ENCODE measurements at places on chromosomes 7 and 10. TPM values are rescaled to one million over a fixed set of nuclear protein-coding genes. Genes with fewer than 3 reads are reported as not detected.

DNA sequence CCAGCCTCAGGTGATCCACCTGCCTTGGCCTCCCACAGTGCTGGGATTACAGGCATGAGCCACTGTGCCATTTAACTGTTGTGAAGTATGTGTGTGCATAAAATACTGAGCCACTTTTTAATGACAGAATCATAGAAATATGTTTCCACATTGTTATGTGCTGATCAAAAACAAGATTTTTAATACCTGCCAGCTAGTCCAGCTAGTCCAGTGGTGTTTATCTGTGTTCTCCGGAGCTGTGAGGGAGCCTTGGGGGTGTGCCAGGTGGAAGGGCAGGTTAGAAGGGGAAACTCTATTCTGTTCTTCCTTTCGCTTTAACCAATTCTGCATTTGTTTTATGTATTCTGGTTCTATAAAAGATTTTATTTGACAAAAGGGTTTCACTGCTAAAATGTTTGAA, 7.0 kb downstream of the FAM221A start:
- DNase-seq: no peak

GRCh38 chr7:92259610-92260247, 14.0 kb downstream of the ANKIB1 start:
- DNase-seq: no peak

GRCh38 chr10:130221456-130222375, 85.5 kb downstream of the GLRX3 start:
- DNase-seq: no peak

DNA sequence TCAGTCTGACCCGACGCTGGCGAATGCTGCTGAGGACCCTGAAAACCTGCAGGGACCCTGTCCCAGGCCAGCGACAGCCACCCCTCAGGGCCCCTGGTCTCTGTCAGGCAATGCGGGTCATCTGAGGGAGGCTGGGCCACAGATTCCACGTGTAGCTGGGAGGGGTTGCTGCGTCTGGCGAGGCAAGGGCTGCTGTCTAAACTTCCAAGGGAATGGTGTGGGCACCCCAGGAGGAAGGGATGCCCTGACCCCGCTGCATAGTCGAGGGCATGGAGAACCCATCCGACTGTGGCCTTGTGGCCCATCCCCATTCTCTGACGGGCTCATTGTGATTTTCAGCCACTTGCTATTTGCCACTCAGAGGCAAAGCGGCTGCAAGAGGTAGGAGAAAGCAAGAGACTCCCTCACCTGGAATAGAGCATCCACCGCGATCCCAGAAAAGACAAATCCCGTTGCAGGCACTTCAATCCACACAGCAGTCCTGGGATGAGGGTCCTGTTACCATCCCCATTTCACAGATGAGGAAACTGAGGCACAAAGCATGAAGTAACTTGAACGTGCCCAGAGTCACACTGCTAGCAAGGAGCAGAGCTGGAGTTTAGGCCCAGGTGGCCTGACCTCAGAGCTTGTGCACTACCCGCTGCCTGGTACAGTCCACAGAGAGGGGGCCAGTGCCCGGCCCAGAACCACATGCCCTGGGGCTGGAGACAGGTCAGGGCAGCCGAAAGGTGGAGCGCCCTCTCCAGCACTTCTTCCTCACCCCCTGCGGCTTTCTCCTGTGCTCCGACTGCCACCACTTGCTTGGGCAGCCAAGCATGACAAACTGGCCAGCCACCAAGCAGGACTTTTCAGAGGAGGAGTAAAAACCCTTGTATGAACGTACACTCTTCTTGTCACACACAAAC, 163.8 kb upstream of the KLF14 start:
- no peak for DNase-seq

- DNase-seq: no peak
Measured at GRCh38 chr7:904847-905246, 28.5 kb downstream of the GET4 start.

DNA sequence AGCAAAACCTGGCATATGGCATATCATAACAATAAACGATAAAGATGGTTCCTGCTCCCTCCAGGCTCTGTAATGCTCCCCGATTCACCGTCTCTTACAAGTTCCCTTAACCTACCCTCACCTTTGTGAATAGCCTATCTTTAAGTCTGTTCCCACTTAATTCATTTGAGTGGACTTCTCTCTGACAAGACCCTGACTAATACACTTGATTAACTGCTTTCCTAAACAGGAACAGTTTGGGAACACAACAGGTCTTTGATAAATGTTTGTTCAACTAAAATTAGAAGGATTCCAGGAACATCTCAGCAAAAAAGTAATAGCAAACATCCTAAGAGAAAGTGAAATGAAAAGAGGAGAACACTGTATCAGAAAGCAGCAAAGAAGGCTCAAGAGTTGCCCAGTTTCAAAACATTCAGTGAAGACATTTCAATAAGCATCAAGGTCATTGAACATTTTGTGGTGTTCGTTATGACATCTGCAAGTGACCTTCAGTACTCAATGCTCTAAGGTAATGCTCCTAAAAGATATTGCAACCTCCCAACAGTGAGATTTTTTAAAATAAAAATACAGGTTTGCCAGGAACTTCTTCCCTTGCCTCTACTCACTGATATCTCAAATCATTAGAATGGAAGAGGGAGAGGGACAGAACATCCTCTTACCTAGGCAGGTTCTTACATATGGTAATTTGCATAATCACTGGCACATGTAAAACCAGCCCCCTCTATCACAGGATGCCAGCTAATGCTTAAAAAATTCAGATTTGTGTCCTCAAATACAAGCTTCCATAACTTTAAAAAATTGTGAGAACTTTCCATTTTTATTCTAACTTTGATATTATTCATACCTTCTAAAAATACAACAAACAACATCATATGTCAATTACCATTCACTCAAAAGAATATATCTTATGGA, 11.4 kb upstream of the ARHGAP12 start:
- DNase-seq: no peak

- no peak for DNase-seq
Measured at GRCh38 chr10:47361293-47361692, 13.1 kb downstream of the RBP3 start.

- DNase-seq: no peak
Measured at GRCh38 chr7:116802144-116802745, 60.1 kb upstream of the CAPZA2 start.

GRCh38 chr7:92330835-92331438, 85.2 kb downstream of the ANKIB1 start:
- no peak for DNase-seq

DNA sequence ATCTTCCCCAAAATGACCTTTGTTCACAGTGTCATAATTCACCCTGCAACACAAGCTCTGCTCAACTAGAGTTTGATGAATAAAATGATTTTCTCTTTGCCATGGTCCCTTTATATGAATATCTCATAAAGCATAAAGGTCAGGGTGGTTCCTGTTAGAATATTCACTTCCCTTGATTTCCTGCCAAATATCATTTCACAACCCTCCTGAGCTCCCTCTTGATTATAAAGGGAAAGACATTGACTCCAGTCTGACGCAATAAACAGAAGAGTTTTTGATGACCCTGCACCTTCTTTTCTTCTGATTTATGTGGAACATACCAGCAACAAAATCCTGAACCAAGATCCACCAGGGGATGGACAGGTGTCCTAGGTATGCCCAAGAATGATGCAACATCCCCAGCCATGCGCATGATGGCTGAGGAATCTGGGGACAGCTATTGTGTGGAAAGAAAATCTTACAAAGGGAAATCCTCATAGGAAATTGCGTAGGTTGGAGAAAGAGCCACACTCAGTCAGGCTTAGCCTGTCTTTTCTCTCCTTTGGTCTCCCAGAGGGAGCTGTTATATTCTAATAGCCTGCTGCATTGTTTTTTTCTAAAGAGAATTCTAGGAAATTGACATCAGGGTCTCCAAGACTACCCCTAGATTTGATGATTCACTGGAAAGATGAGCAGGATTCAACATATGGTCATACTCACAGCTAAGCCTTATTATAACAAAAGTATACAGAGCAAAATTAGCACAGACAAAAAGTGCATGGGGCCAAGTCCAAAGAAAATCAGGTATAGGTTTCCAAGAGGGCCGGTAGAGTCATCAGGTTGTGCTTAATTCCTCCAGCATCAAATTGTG, 18.8 kb downstream of the IFIT3 start:
- no peak for DNase-seq

DNA sequence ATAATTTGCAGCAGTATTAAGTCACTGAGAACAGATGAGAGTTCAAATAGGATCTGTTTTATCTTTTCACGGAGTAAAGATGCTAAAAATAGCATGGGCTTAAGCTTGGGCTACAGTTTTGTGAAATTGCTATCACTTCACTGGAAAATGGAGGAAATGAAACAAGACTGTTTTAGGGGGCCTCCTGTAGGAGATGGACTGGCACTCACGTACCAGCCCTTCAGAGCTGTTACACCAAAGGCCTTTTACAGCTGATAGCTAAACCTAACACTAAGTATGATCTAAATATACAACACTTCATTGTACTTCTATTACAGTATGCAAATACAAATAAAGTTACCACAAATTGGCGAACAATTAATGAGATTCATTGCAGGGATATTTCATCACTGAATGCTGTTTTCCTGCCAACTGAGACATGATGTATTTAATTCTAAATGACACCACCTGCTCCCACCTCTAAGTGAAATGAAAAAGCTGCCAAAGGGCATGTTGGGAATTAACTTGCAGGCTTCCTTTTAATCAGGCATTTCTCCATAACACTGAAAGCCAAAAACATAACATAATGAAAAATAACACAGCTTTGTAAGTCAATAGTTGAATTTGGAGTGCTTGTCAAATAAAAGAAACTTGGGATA, 304.5 kb upstream of the LRRN3 start:
- DNase-seq: no peak

DNA sequence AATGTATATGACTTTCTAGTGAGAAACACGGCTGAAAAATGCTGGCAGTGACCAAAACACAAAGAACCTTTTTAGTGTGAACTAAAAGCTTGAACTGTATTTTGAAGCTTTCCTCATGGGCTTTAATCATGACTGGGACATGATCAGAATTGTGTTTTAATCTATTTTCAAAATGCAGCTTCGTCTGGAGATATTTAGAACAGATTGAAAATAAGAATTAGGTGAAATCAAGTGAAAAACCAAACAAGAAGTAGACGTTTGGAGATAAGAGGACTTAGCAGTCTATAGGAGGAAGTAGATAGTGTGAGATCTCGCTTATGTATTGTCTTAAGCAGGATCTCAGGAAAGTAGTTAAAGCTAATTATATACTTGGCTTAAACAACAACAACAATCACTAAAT, 865.4 kb upstream of the MBL2 start:
- no peak for DNase-seq

DNA sequence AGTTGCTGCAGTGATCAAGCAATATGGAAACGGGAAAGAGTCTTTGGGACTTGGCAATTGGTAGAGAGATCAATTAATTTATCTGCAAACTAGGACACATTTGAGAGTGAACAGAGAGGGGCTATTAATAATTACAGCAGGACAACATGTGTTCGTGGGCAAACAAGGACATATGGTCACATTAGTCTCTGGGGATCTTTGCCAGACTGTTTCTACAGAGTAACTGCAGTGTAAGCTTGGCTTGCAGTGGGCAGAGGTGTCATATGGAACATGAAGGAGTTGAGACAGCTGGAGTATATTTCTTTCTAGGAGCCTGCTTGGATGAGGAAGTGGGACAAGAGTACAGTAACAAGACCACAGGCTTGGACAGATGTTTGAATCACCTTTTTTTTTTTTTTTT, 232.1 kb upstream of the LYZL1 start:
- DNase-seq: no peak

DNA sequence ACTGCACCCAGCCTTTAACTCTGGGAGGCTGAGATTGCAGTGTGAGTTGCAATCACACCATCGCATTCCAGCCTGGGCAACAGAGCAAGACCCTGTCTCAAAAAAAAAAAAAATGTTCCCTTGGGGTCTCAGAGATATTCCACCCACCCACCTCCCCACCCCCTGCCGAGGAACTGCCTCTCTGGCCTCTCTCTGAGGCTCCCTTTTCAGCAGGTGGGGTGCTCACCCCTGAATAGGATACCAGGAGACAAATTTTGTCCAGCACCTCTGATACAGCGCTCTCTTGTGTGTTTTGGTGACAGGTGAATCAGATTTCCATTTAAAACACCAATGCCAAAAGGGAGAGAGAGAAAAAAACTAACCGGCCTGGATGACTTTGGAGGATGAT, 92.6 kb upstream of the KIF5B start:
- DNase-seq: no peak

GRCh38 chr7:111129435-111129834, 38.5 kb downstream of the LRRN3 start:
- DNase-seq: no peak

DNA sequence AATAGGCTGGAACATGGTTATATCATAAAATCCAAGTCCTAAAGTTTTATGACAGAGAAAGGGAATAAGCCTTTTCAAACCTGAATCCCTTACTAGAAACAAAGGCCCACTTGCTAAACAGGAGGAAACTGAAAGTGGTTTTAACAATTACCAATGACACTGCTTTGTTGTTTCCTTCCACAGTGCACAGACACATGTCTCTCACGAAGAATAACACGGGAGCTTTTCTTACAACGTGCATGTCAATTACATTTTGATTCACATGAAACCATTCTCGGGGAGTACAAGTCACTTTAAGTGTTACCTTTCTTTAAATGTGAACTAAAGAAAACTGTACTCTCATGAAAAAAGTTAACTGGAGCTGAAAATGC, 1.4 kb downstream of the MRPS33 start:
- no peak for DNase-seq

GRCh38 chr10:5090551-5090950, 3.7 kb upstream of the AKR1C3 start:
- no peak for DNase-seq

- DNase-seq: no peak
Measured at GRCh38 chr7:141028767-141029166, 14.0 kb upstream of the MRPS33 start.

- no peak for DNase-seq
Measured at GRCh38 chr10:2619472-2619871, 447.9 kb upstream of the PFKP start.

- DNase-seq: no peak
Measured at GRCh38 chr7:16945372-16945771, 63.6 kb upstream of the AGR3 start.

GRCh38 chr7:105875505-105875904, 894 bp downstream of the ATXN7L1 start:
- DNase-seq: no peak

The SLC18A3 gene
- not detected for total RNA-seq

The HOXA2 gene
- 5.9 TPM for total RNA-seq

The MRPS24 gene
- 87.1 TPM for total RNA-seq

The OR9A2 gene
- 0.44 TPM for total RNA-seq

The MMP21 gene
- 0.22 TPM for total RNA-seq

The CCL24 gene
- not detected for total RNA-seq

The PRSS1 gene
- total RNA-seq: 51.3 TPM

The MET gene
- total RNA-seq: 43.0 TPM

The HGF gene
- total RNA-seq: 6.6 TPM

The RBP3 gene
- not detected for total RNA-seq
